ENCODE measurements at places on chromosomes 12 and 14.

- no peak for DNase-seq
Measured at GRCh38 chr14:65333943-65334687, 78.4 kb upstream of the FUT8 start.

GRCh38 chr12:11706509-11707379 lies 57.3 kb downstream of the ETV6 start:
- peak; percentile 42 for DNase-seq

DNA sequence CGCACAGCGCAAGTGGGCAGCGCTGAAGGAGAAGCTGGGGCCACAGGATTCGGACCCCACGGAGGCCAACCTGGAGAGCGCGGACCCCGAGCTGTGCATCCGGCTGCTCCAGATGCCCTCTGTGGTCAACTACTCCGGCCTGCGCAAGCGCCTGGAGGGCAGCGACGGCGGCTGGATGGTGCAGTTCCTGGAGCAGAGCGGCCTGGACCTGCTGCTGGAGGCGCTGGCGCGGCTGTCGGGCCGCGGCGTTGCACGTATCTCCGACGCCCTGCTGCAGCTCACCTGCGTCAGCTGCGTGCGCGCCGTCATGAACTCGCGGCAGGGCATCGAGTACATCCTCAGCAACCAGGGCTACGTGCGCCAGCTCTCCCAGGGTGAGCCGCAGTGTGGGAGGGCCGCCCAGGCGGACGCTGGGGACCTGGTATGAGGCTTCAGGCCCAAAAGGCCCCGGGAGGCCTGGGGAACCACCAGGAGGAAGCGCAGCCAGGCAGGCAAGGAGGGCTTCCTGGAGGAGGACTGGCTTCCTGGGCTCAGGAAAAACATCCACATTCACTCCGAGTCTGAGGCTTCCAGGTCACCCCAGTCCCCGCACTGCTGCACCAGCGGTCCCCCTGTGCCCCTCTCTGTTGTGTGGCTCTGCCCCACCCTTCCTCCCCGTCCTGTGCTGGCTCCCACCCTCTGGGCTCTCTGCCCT lies 12.1 kb downstream of the INF2 start:
- no peak for DNase-seq

- DNase-seq, result peak; percentile 35
Measured at GRCh38 chr12:109393437-109394345, 46.0 kb downstream of the MYO1H start.

DNA sequence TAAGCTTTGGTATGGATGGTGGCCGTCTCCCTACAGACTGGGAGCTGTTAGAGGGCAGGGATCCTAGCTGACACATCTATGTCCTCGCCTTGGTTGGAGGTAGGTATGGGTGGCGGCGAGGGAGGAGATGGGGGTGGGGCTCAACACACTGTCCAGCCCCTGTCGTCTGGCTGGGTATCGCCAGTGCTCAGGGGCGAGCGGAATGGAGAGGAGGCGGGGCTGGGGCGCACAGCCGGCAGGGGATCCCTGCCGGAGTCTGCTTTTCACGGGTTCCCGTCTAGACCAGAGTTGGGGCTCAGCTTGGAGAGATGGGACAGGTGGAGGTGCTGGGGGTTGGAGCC lies 16.1 kb downstream of the TAMALIN start:
- DNase-seq, result peak; percentile 36

DNA sequence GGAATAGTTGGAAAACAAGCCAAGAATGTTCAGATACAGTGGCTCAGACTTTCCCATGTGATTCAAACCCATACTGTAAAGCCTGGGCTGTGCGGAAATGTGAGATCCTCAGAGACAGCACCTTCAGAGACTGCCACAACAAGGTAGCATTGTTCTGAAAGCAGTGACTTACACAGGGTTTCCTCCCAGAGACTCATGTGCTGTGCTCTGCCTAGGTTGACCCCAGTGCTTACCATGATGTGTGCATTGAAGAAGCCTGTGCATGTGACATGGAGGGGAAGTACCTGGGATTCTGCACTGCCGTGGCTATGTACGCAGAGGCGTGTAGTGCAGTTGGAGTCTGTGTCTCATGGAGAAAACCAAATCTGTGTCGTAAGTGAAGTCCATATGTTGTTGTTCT lies 219.4 kb downstream of the LRRK2 start:
- no peak for DNase-seq

DNA sequence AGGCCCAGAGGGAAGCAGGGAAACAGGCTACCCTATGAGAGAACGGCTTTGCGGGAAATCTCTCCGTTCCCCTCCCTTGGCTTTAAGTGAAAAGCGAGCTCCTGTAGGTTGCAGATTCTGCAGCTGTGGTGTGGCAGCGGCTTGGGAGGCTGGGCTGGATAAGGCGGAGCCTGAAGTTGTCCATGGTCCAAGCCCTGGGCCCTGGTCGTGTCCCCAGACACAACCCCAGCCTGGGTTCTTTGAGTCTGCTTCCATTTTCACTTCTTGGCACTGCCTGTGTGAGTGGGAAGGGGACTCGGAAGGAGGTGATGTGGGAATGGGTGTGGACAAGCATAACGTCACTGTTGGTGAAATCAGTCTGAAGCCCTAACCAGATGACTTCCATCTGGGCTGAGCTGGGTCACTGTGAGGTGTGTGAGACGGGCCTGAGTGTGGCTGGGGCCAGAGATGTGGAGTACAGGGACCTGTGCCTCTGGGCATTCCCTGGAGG lies 43.0 kb upstream of the CTDSP2 start:
- no peak for DNase-seq

- DNase-seq, result no peak
Measured at GRCh38 chr12:96698965-96699364, 208.1 kb upstream of the NEDD1 start.

- DNase-seq, result no peak
Measured at GRCh38 chr12:118160536-118160935, 24.6 kb downstream of the PEBP1 start.

Measured in HepG2 (cell line).